ENCODE measurements at places on chromosomes 11 and 22.

- DNase-seq: no peak
These were observed 5.0 kb upstream of the OR52H1 start for GRCh38 chr11:5553343-5553742.

- DNase-seq: no peak
These were observed 375.4 kb downstream of the DDX10 start for GRCh38 chr11:109040303-109040702.

DNA sequence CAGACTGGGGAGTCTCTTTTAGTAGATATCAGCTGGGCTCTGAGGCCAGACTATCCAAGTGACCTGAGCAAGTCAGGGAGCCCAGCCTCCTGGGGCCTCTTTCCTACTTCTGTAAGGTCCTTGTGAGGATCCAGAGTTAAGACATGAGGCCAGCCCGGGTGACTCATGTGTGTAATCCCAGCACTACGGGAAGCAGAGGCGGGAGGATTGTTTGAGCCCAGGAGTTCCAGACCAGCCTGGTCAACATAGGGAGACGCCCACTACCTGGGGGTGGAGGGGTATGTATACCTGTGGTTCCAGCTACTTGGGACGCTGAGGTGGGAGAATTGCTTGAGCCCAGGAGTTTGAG lies 36.9 kb upstream of the POLA2 start:
- DNase-seq: no peak

- DNase-seq: no peak
These were observed 19.0 kb downstream of the EIF1AD start for GRCh38 chr11:65982824-65983588.

- peak; percentile 46 for DNase-seq
These were observed 11.4 kb downstream of the BCL9L start for GRCh38 chr11:118914178-118914918.

- DNase-seq: no peak
These were observed 17.7 kb upstream of the SCGB1D1 start for GRCh38 chr11:62172294-62172693.

DNA sequence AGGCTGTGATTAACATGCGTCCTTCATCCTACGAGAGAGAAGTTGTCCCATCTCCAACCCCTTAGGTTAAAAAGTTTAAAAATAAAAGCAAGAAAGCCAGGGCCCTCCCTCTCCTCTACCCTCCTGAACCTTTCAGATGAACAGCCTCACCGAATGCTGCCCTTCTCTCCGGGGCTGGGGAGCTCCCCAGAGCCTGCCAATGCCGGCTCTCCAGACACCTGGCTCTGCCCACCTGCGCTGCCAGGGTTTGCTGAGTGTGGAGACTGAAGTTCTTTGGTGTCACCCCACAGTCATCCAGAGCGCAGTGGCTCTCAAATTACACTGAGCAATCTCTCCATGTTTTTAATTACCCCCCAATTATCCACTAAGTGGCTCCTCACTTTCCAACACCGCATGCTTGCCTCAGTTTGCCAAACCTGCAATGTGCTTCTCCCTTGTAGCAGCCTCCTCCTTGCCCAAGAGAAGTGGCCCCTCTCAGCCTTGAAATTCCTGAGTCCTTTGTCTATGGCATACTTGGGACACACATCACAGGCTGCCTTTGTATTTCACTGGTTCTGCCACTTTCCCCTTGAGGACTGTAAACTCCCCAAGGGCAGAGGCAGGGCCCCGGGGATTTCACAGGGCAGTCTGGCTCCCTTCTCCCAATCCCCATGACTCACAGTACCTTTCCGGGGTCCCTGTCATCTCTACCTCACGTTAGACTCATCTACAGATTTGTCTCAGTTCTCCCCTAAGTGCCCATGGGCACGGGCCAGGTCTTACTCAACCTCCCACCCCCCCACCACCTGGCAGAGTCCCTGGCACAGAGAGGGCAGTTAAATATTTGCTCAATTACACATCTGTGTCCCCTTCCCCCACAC lies 2.0 kb downstream of the MYH9 start:
- peak; percentile 43 for DNase-seq

- DNase-seq: no peak
These were observed 13.5 kb downstream of the SLC43A1 start for GRCh38 chr11:57501953-57502352.

- DNase-seq: no peak
These were observed 104.1 kb upstream of the E2F8 start for GRCh38 chr11:19344661-19345518.

GRCh38 chr11:127670374-127671119 lies 670.0 kb upstream of the KIRREL3 start:
- DNase-seq: no peak

GRCh38 chr11:62680825-62681240 lies 2.0 kb upstream of the UBXN1 start:
- no peak for DNase-seq

- no peak for DNase-seq
These were observed 5.9 kb downstream of the VPS26B start for GRCh38 chr11:134230339-134230738.

- DNase-seq: no peak
These were observed 51.2 kb upstream of the ARHGAP20 start for GRCh38 chr11:110763249-110764011.

GRCh38 chr11:134800130-134800529 lies 388.1 kb upstream of the B3GAT1 start:
- no peak for DNase-seq

- DNase-seq: no peak
These were observed 39.9 kb downstream of the SERGEF start for GRCh38 chr11:17972987-17973386.

DNA sequence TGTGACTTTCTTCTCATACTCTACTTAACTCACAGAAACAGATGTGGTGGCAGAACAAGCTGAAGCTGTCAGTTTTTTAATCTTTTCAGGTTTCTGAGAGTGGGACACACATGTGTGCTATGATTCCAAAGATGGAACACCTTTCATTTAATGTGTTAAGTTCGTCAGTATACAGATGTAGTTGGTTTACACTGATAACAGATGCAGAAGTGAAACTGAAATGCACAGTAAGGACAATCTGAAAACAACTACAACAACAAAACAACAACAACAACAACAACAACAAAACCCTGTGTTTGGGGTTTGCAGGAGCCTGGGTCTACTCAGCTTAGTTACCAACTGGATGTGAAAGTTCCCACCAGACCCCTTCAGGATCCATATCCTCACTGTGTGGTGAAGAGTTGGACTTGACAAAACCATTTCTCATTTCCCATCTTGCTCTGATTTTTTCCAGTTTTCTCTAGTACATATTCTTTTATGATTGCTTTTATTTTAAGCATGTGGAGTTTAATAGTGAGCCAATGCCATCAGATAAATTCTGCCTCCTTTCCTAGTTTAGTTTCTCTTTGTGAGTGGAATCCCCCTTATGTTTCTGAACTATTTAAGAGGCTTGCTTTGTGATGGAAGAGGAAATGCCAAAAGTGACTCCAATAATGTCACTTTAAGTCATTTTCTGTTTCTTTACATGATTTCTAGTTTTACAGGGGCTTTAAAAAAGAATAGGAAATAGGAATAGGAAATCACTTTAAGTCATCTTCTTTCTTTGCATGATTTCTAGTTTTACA lies 47.8 kb downstream of the ARHGAP42 start:
- DNase-seq: no peak
